ENCODE measurements at places on chromosomes 4 and X.
A peak's percentile ranks its signal among the peaks of the same experiment; 100 is the strongest.

GRCh38 chr4:89344571-89344970 is 37.0 kb upstream of the GPRIN3 start:
- no peak for DNase-seq

- DNase-seq, result no peak
These were observed 2.4 kb upstream of the TBL1X start for GRCh38 chrX:9462456-9462855.

GRCh38 chr4:15983610-15984009 is 20.6 kb upstream of the FGFBP2 start:
- no peak for DNase-seq

DNA sequence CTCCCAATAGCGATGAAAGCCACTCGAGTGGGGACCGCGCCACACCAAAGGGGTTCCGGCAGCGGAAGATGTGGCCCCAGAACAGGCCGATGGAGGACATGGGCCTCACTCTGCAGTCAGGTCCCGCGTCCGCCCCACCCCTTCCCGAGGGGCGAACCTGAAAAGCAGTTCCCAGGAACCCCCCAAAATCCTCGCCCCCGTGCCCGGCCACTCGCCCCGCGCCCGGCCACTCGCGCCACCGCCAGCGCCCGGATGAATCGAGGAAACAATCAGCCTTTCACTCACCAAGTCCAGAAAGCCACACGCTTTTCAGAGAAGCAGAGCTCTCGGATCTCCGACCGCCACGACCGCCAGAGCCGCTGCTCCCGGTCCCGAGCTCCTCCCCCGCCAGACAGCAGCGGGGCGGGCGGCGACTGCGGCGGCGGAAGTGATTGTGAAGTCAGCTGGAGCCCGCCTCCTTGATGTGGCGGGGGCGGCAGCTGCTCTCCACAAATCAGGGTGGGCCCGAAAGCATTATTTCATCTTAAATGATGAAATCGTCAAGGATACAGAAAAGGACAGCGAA is at the start of gene PJA1:
TSS of gene PJA1 (minus strand) at position 367 of the 565 bp plus-strand sequence. CDS start 2,380 bp downstream, outside the sequence.
- peak; percentile 4 for DNase-seq

DNA sequence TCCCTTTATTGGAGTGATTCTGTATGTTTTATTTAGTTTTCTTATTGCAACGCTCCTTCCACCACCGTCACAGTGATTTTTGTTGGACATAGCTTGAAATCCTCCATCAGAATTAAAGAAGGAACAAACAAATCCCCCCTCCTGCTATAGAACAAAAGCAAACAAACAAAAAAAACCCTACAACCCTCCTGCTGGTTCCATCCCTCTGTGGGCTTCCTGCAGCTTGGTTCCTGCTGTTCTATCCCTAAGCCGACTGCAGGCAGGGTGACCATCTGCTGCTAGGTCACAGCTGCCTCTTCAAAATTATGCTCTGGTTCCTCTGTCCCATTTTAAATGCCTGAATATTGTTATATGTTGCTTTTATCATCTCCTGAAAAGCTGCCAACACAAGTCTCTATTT is 116.8 kb upstream of the AGA start:
- no peak for DNase-seq

DNA sequence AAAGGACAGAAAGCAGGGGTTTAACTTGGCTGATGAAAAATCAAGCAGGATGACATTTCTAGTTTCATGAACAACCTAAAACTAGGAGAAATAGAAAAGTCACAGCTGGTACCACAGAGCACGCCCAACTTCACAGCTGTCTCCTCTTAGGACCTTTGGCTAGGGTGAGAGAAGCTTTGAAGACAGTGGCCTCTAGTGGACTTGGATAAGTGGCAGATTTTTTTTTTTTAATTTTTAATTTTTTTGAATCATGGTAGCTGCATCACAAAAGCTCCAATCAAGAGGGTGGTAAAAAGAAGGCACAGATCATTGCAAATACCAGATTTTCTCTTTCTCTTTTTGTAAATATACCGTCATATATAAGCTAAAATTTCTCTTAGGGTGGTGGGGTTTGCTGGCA is 20.2 kb upstream of the MAP3K15 start:
- DNase-seq, result no peak

DNA sequence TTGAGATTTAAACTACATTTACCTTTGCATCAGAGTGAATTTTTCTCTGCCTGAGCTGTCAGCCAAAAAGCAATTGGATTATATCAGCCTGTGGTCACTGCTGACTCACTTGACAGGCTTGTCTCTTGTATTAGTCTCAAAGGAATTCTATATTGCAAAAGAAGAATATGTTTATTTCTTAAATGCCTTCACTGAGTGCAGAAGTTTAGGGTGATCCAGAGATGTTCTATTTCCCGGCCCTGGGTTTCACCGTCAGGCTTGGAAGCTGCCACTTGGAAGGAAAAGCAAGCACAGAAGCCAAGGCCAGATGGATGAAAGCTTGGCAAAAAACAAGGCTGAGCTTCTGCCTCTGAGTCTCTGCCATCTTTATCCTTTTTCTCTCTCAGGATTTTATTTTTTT is 80.9 kb downstream of the FAM114A1 start:
- no peak for DNase-seq

GRCh38 chr4:162274354-162274753 is 110.6 kb upstream of the FSTL5 start:
- peak; percentile 75 for DNase-seq

GRCh38 chrX:100208076-100208475 is 202.0 kb downstream of the PCDH19 start:
- DNase-seq, result no peak

- DNase-seq, result no peak
These were observed 336.3 kb upstream of the BMP3 start for GRCh38 chr4:80694171-80694570.

- no peak for DNase-seq
These were observed 175.7 kb downstream of the DHX15 start for GRCh38 chr4:24408640-24409039.

DNA sequence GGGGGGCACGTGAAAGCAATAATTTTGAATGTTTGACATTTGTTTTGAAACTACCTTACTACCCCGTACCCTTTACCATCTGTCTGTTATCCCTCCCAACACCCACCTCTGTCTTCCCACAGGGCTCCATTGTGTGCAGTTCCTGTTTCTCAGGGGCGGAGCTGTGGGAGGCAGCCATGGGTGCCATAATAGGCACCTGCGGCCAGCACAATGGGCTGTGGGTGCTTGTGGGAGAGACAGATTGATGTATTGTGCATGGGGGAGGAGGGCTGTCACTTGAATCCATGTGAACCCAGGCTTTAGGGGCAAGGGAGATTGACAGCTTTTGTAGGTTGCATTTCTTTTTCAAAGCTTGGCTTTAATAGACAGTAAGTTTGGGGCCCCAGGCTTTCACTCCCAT is 122.6 kb upstream of the CXorf66 start:
- DNase-seq, result no peak

Data from CD14-positive monocyte (primary cell).